NCI-H460 (cell line): ENCODE measurements at places on chromosomes 5 and 9. TPM values are rescaled to one million over a fixed set of nuclear protein-coding genes. Genes with fewer than 3 reads are reported as not detected.

GRCh38 chr9:91150998-91151717 is 210.6 kb downstream of the AUH start:
- no peak for DNase-seq

- no peak for DNase-seq
Measured at GRCh38 chr9:29439961-29440360, 1866.7 kb upstream of the C9orf72 start.

GRCh38 chr5:135569755-135570452 is 8.9 kb downstream of the CXCL14 start:
- DNase-seq: peak; percentile 49

DNA sequence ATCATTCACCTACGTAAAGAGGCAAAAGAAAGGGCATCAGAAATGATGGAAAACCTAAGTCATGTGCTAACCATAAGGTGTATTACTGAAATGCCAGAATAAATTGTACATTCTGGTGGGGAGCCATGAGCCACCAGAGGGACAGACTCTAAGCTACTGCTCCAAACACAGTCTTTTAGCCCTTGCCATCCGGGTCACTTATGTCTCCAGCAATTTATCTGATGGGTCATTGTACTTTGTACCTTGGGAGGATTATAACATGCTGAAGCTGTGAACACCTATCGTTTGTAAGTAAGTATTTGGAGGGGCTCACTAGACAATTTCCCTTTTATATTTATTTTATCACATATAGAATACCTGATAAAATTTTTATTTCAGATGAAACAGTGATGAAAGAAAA is 495.1 kb downstream of the KIF4B start:
- DNase-seq: no peak

- no peak for DNase-seq
Measured at GRCh38 chr5:146344155-146345118, 5.8 kb downstream of the POU4F3 start.

PCDHGA6 gene
- total RNA-seq: 1.1 and 1.2 TPM in 2 replicates

POU5F2 gene
- total RNA-seq: 0.58 and 0.87 TPM in 2 replicates

- DNase-seq: peak; percentile 58
Measured at GRCh38 chr9:76255781-76256455, 138.3 kb downstream of the RFK start.

GRCh38 chr9:121844562-121844961 is 193.1 kb downstream of the DAB2IP start:
- no peak for DNase-seq

OXCT1 gene
- total RNA-seq: 27.2 and 27.9 TPM in 2 replicates

- DNase-seq: no peak
Measured at GRCh38 chr5:854966-855743, 4.4 kb upstream of the ZDHHC11 start.

GRCh38 chr9:99823681-99824377 is 2.1 kb downstream of the NR4A3 start:
- no peak for DNase-seq

- DNase-seq: no peak
Measured at GRCh38 chr9:130651752-130652151, 12.6 kb upstream of the PRDM12 start.

DNA sequence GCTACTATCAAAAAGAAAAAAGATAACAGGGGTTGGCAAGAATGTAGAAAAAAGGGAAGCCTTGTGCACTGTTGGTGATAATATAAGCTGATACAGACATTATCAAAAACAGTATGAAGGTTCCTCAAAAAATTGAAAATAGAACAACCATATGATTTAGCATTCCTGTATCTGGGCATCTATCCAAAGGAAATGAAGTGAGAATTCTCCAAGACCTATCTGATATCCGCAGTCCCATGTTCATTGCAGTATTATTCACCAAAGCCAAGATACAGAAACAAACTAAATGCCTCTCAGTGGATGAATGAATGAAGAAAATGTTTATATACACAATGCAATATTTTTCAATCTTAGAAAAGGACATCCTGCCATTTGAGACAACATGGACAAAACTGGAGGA is 1943.3 kb downstream of the MAT2B start:
- DNase-seq: no peak

GRCh38 chr5:134246771-134247427 is 21.0 kb upstream of the PPP2CA start:
- DNase-seq: no peak

DNA sequence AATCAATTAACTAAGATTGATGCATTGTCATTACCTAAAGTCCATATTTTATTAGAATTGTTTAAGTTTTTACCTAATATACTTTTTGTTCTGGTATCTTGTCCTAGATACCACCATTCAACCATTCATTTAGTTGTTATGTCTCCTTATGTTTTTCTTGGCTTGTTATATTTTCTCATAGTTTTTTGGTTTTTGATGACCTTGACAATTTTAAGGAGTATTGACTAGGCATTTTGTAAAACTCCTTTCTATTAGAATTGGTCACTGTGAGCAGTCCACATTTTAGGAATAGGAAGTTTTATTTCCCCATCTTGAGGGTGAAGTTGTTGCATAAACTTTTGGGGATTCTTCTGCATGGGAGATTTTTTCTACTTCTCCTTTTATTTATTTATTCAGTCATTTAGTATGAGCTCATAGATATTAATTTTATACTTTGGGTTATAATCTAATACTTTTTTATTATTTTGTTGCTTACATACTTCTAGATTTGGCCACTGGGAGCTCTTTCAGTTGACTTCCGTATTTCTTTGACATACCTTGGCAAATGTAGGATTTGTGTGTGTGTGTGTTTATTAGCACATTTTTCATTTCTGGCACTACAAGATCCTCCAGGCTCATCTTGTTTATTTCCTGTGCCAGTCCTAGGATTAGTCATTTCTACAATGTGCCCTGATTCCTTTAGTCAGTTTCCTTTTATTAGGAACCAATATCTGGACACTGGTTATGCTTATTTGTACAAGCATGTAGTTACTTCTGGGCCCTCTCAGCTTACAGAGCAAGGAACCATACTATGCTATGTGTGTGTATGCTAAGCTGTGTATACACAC is 134.9 kb upstream of the CDKN2B start:
- DNase-seq: no peak

DNA sequence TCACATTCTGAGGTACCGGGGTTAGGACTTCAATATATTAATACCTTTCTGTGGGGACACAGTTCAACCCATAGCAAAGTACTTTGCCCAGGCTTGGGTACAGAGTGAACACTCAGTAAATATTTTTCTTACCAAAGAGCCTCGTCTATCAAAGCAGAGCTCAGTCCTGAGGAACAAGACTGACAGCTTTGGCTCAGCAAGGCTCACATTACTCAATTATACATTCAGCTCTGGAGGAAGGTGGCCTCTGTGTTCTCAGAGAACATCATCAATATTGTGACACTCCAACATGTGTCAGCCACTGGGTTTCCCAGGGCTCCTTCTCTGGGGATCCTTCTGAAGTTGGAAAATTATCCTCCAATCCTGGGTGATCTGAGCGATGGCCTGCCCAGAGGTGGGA is 186.4 kb downstream of the NMUR2 start:
- DNase-seq: no peak

- peak; percentile 38 for DNase-seq
Measured at GRCh38 chr5:53479590-53480415, 626 bp upstream of the FST start.

FBP2 gene
- total RNA-seq: not detected in 2 replicates

DNA sequence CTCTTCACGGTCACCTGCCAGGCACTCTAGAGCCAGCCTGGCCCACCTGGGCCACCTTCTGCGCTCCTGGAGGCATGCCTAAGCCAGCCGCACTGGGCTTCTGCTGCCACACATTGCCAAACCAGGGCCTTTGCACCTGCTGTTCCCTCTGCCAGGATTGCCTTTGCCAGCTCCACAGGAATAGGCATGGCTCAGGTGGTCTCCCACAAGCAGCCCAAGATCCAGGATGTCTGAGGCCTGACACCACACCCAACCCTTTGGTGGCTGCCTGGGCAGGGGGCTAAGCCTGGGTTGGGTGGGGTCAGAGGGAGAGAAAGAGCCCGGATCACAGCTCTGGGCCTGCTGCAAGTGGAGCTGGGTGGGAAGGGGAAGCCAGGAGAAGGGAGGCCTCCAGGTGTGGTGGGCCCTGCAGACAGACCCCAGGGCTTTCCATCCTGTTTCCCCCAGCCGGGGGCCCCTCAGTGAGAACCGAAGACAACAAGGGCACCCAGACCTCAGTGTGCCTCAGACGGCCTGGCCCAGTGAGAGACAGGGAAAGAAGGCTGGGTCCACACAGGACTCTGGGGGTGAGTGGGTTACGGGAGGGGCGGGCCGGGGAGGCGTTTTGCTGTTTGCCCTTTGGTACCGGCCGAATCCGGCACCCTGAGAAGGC is 672 bp upstream of the SUSD3 start:
- DNase-seq: no peak

GRCh38 chr5:131783874-131784273 is 12.9 kb downstream of the FNIP1 start:
- DNase-seq: no peak

DNA sequence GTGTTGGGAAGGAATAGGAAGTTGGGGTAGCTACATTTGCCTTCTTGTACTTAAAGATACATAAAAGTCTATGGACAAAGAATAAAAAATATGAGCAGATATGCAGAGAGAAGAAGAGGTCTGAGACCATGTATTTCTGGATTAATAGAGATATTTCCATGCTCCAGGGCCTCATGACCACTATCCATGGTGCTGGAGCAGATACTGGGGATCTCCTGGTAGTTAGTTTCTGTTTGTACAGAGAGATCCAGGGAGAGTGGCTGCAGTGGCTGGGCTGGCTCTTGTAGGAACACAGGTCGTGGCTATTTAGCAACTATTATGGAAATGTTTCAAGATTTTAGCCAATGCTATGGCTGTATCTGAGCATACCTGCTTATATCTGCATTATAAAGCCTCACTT is 184.2 kb upstream of the TMEM161B start:
- no peak for DNase-seq

- peak; percentile 76 for DNase-seq
Measured at GRCh38 chr5:94968507-94969095, 316.3 kb downstream of the MCTP1 start.

SH2D3C gene
- total RNA-seq: 0.12 and 0.57 TPM in 2 replicates

- DNase-seq: no peak
Measured at GRCh38 chr9:76115396-76115795, 224.9 kb downstream of the PCSK5 start.

- no peak for DNase-seq
Measured at GRCh38 chr9:114919611-114920010, 10.8 kb downstream of the TNFSF8 start.

SGCD gene
- 0.30 TPM in 1 of 2 replicates, not detected in the other for total RNA-seq

GPR21 gene
- 0.20 and 0.49 TPM in 2 replicates for total RNA-seq

PCSK1 gene
- total RNA-seq: 2.0 and 3.2 TPM in 2 replicates

GABRA1 gene
- total RNA-seq: not detected in 2 replicates

- no peak for DNase-seq
Measured at GRCh38 chr5:38069360-38069759, 189.0 kb upstream of the EGFLAM start.

AIF1L gene
- total RNA-seq: 4.2 and 5.0 TPM in 2 replicates

GRCh38 chr9:107214915-107215314 is 68.2 kb upstream of the RAD23B start:
- no peak for DNase-seq

DNA sequence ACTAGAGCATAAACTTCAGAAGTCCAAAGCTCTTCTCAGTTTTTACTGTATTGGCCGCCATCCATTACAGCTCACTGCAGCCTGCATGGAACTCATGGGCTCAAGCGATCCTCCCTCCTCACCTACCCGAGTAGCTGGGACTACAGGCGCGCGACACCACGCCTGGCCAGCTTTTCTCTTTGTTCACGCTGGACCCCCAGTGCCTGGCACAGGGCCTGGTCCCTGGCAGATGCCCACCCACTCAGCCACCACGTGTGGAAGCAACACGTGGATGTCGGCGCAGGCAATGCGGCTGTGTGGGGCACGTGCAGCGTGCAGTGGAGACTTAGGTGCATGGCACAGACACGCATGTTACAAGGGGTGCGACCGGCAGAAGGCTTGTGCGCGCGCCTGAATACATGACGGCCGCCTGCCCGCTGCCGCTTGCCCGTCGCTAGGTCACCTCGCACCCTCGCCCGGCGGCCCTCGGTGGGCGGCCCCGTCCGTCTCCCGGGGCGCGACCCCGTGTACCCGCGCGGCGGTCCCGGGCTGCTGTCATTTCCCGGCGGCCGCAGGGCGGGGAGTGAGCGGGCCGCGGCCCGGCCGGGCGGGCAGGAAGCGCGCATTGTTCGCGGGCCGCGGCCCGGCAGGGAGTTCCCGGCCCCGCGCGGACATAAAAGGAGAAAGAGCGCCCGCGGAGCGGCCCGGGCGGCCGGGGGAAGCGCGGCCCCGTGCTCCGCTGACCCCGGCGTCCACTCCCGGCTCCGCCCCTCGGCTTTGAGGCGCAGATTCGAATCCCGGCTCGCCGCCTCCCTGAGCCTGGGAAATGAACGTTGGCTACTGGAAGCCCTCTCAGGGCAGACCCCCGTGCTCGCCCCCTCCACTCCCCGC is 24.1 kb upstream of the PTGS1 start:
- DNase-seq: no peak

LCN10 gene
- not detected in 2 replicates for total RNA-seq

TAF1L gene
- total RNA-seq: not detected in 2 replicates
